Uterus (tissue), 4 donors: ENCODE measurements at places on chromosomes 4 and X. TPM values are rescaled to one million over a fixed set of nuclear protein-coding genes. Genes with fewer than 3 reads are reported as not detected.

TEC gene
- total RNA-seq = under 0.01 TPM

CXCL11 gene
- not detected for total RNA-seq

RHOXF2B gene
- not detected for total RNA-seq

MAGEC2 gene
- total RNA-seq = not detected
